ENCODE measurements at places on chromosomes 1 and 21.

GRCh38 chr1:2452201-2452931, 23.7 kb upstream of the PLCH2 start:
- no peak for DNase-seq

- no peak for DNase-seq
Observed at GRCh38 chr1:220296981-220297380, 24.7 kb upstream of the RAB3GAP2 start.

- DNase-seq, result no peak
Observed at GRCh38 chr21:33231526-33231925, 1.8 kb downstream of the IFNAR2 start.

DNA sequence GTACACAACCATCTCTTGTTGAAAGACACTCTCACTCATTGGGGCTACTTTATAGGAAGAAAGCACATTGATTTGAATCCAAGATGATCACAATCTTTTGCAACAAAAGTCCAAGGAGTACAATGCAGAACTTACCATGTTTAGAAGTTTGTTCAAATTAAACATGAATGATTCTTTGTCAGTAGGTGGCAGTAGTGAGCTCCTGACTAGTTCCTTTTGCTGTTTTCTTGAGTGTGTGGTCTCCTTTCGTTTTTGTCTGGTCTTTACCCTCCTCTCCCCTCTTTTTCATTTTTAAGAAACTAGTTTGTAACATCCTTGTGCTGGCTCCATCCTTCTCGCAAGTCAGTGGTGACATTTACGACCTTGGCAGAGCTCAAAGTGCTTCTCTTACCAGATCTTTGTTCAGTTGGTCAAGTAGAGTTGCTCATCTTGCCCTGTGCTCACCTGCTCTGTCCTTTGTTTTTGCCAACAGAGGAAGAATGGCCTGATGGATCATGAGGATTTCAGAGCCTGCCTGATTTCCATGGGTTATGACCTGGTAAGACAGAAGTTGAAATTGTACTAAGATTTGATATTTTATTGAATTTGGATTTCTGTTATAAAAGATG, 35.7 kb upstream of the MTR start:
- DNase-seq, result peak; percentile 34

DNA sequence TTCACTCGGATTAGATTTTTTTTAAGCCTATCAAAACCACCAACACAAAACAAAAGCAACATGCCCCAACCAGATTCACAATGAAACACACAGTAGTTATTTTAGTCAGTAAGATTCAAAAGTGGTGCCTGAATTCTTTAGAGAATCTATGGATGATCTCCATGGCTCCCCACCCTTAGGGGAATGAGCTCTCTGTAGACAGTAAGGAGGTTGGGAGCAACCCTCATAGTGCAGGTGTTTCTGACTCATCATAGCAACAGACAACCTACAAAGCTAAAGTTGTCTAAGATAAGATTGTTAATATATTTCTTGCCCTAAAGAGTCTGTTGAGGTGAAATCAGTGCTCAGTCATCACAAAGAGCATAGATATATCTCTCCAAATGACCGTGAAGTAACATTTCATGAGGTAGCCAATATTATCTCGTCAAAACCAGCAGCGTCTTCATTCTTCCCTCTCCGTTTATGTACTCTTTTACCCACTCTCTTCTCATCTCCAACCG, 78.3 kb downstream of the ADAMTS1 start:
- DNase-seq, result no peak
